ENCODE measurements at places on chromosomes 7 and 10.
A peak's percentile ranks its signal among the peaks of the same experiment; 100 is the strongest.

GRCh38 chr7:127771707-127772106 is 119.7 kb downstream of the SND1 start:
- no peak for DNase-seq

GRCh38 chr7:90595801-90596670 is at the start of gene CDK14:
TSS of gene CDK14 (plus strand) at chr7:90596321. CDS start at chr7:90596628, 307 bp downstream.
- no peak for DNase-seq

DNA sequence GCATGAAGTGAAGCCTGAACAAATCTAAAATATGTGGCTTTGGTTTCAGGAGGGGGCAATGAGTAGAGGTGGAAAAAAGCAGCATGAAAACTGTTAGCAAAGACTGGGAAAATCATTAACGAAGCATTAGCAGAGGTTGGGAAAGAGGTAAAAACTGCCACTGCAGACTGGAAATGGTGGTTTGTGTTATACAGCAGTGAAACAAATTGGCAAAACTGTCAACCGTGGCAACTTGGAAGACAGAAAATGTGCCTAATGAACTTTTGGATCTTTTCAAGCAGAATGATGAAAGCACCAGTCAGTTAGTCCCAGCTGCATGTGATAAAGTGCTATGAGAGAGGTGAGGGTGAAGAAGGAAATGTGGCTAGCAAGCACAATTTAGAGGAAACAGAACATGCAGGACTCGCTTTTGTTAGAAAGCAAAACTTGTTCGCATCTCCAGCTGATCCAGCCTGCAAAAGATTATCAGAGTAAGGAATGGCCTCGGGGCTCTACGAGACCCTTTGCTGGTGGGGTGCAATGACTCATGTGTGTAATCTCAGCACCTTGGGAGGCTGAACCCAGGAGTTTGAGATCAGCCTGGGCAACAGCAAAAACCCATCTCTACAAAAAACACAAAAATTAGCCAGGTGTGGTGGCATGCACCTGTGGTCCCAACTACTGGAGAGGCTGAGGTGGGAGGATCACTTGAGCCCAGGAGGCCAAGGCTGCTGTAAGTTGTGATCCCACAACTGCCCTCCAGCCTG is 45.7 kb downstream of the SKIDA1 start:
- no peak for DNase-seq

GRCh38 chr10:73117976-73118743 is 7.9 kb downstream of the NUDT13 start:
- no peak for DNase-seq

DNA sequence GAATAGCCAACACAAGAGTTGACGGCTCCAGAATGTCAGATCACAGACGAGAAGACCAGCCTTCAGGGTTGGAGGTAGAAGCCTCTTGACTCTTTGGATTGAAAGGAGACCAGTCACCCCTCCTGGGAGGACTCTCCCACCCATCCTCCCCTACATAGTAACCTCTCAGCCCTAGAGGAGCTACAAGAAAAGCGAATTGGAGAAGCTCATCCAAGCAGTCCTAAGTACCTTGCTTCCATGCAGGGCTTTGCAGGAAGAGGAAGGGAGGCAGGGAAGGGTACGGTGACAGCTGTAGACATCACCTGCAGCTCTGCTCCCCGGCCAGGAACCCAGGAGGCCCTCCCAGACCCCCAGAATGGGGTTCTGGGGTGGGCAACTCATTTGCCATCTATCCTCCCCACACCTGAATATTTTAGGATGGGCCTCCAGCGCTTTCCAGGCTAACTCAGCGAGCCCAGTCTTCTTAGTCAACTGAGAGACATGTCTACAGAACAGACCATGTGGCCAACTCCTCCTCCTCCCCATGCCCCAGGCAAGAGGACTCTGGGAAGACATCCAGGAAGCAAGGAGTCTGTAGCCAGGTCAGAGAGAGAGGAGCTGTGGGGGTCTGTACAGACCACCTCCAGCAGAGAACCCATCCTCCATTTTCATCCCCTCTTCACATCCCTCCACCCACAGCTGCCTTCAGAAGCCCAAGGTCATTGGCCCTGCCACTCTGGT is 55.6 kb upstream of the LBX1 start:
- DNase-seq: no peak

GRCh38 chr10:130721971-130722370 is 585.8 kb downstream of the GLRX3 start:
- no peak for DNase-seq

DNA sequence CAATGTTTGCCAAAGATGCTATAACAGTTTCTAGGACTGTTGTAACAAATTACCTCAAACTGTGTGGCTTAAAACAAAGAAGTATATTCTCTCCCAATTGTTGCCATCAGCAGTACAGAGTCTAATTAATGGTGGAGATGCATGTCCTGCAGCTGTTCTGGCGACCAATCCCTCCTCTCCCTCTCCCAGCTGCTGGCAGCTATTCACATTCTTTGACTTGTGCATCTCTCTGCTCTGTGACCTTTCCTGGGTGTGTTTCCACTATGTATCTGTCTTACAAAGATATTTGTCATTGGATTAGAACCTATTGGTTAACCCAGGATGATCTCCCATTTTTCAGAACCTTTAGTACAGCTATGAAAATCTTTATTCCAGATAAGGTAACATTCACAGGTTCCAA is 561.7 kb upstream of the POM121L12 start:
- no peak for DNase-seq

DNA sequence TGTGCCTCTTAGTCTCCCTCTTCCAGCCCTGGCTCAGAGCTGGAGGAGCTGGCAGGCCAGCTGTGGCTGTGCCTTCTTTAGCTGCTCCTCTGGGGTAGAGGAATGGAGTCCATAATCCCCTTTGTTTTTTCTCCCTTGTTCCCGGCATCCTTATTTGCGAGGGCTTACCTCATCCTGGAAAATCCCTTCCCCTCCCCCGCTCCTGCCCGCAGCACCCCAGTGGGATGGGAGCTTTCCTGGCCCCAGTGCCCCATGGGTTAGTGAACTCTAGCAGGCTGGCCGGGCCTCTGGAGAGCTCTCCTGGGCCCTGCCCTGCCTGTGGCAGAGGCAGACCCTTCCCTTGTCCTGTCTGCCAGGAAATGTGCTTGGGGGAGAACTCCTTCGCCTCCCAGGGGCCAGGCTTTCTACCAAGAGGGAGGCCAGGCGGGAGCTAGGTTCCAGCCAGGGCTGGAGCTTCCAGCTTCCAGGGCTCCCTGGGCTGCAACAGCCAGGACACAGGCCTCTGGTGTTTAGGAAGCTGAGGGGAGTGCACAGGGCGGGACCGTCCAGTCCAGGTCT is 16.5 kb upstream of the TRIM8 start:
- DNase-seq: peak; percentile 72

- DNase-seq: no peak
Measured at GRCh38 chr10:121556918-121557573, 41.2 kb downstream of the FGFR2 start.

DNA sequence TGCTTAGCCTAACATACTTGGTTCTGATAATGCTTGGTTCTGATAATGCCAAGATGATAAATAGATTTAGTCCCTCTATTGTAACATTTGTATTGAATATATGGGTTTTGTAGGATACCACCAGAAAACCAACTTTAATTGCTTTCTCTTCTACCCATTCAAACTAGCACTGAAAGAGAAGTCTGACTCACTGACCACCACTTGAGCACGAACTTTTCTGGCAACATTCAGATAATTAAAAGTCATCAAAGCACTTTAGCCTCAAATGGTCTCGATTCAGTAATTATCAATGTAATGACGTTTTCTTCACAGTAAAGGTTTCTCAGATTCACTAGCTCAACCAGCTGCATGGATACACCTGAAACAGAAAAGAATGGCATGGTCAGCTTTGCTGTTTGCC is 63.0 kb downstream of the HDAC9 start:
- no peak for DNase-seq

- no peak for DNase-seq
Measured at GRCh38 chr10:8183241-8183704, 128.8 kb downstream of the GATA3 start.

- no peak for DNase-seq
Measured at GRCh38 chr7:13932131-13932530, 57.3 kb downstream of the ETV1 start.

- no peak for DNase-seq
Measured at GRCh38 chr7:150926066-150926465, 52.1 kb downstream of the KCNH2 start.

DNA sequence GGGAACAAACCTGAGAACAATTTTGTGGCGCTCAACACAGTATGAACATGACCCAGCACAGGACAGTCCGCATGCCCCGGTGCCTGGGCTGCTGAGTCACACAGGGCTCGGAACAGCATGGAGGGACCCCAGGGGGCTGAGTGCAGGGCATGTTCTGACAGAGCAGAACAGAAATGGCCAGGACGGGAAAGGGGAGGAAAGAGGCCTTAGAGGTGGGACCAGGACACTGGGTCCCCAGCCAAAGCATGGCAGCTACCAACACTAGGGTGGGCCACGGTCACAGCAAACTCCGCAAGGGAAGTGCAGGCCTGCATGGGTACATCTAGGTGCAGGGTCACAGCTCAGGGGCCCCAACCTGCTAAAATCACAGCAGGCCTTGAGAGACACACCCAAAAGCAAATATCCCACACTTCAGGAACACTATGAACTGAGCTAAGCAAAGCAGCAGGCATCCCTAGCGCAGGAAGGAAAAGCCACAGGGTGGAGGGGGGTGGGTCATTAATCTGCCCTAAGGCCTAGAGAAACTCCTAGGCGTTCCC is 5.6 kb downstream of the IMPDH1 start:
- no peak for DNase-seq

- DNase-seq: no peak
Measured at GRCh38 chr10:126170776-126171175, 217.5 kb downstream of the ADAM12 start.

- no peak for DNase-seq
Measured at GRCh38 chr10:97713339-97713825, at the start of gene MARVELD1. TSS of gene MARVELD1 (plus strand) at chr10:97713730. CDS start at chr10:97713877, 147 bp downstream.
